Posterior cingulate gyrus (tissue), 11 donors: ENCODE measurements at places on chromosomes 11 and 22.

- no peak for DNase-seq
These were observed 46.0 kb upstream of the OR9Q1 start for GRCh38 chr11:57977709-57978108.

GRCh38 chr11:43853781-43854180 is 26.9 kb upstream of the ALKBH3 start:
- DNase-seq, result no peak

GRCh38 chr11:1922481-1923081 is 3.1 kb downstream of the TNNT3 start:
- DNase-seq, result peak; percentile 64

DNA sequence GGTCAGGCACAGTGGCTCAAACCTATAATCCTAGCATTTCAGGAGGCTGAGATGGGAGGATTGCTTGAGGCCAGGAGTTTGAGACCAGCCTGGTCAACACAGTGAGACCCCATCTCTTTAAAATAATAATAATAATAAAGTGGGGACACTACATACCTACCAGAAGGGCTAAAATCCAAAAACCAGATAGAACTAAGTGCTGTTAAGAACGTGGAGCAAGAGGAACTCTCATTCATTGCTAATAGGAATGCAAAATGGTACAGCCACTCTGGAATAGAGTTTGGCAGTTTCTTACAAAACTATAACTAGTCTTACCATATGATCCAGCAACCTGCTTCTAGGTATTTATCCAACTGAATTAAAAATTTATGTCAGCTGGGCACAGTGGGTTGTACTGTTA is 9.6 kb downstream of the CKAP5 start:
- no peak for DNase-seq

DNA sequence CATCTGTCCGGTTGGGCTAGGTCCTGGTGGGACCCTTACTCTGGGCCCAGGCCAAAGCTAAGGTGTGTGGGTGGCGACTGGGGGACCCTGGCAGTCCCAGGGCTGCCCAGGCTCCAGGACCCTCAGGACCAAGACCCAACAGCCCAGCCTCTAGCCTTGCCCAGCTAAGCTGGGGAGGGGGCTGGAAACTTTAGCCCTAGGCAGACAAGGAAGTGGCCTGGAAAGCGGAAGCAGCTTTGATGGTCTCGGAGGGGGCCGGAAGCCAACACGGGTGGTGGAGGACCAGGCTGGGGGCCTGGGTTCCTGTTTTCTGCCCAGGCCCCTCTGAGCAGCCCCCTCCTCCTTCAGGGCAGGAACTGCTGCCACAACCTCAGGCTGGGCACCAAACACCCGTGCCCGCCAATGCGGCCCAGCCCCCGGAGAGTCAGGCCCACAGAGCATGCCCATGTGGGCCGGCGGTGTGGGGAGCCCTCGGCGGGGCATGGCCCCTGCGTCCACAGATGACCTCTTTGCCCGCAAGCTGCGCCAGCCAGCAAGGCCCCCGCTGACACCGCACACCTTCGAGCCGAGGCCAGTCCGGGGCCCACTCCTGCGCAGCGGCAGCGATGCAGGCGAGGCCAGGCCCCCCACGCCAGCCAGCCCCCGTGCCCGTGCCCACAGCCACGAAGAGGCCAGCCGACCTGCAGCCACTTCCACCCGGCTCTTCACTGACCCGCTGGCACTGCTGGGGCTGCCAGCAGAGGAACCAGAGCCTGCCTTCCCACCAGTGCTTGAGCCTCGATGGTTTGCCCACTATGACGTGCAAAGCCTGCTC is 2.8 kb downstream of the SIPA1 start:
- DNase-seq, result peak; percentile 46

GRCh38 chr11:124302347-124303125 is 11.2 kb downstream of the OR8D1 start:
- DNase-seq, result no peak

- DNase-seq, result no peak
These were observed 105.2 kb downstream of the PPP6R3 start for GRCh38 chr11:68565768-68566167.

GRCh38 chr11:26330262-26330661 is 1.7 kb upstream of the ANO3 start:
- DNase-seq, result no peak

- DNase-seq, result no peak
These were observed 96.9 kb upstream of the RTL6 start for GRCh38 chr22:44594951-44595350.

DNA sequence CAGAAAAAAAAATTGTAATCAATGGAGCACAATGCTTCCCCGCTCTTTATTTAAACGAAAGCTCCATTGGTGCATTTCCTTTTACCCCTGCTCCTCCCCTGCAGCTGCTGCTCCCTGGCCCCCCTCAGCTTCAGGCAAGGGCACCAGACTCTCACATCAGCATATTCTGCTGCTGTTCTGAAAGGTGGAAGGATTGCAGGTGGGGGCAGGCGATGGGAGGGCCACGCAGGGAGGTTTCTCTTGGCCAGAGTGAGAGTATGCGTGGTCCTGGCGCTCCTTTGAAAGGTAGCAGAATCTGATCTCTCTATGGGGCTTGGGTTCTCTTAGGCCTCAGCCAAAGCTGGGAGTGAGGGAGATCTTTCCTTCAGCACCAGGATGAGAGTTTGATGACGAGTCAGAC is 240.9 kb upstream of the CADM1 start:
- no peak for DNase-seq

GRCh38 chr22:35257002-35257320 is 332 bp upstream of the HMGXB4 start:
- DNase-seq, result no peak

DNA sequence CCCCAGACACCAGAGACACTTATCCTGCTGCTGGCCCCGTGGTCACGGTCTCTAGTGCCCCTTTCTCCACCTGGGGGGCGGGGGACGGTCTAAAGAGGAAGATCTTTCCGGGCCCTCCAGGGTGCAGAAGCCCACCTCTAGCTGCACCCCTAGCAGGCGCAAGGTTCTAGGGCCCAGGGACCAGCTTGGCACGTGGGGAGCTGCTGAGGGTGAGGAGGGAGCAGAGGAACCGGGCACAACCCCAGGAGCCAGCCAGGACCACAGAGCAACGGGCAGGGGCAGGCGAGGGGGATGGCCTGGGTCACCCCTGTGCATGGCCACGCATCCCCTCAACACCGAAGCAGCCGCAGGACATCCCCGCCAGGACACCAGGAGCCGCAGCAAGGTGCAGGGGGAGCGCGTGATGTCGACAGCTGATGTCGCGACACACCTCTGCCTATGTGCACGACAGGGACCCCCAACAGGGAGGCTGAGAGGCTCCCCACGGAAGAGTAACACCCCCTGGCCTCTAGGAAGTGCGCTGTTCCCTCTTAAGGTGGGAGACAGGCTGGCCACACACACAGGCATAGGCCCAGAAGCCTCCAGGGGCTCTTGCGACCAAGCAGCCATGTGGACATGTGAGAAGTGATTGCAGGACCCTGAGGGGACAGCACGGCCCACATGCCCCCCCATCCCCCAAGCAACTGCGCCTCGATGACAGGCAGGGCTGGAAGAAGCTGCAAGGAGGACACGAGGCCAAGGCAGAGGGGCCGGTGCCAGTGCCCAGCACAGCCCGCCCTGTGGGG is 5.1 kb downstream of the LRFN4 start:
- no peak for DNase-seq

DNA sequence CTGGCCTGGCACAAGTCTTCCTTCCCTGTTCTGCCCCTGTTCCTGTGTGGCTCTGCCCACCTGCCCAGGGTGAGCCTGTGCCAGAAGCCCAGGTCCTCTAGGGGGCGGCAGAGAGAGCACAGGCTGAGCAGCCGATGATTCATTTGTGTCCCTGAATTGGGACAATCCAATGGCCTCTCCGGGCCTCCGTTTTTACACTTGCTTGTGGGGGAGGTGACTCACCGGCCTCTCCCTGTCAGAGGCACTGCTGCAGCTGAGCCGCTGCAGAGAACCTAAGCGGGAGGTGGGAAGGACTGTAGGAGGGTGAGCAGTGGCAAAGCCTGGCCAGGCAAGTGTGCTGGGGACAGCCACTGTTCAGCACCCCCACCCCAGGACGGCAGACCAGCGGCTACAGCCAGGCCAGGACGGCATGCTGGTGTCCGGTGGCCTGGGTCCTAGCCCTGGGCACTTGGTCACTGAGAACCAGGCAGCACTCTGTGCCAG is 65.2 kb upstream of the LMO1 start:
- peak; percentile 73 for DNase-seq

- no peak for DNase-seq
These were observed 102.8 kb downstream of the CEP164 start for GRCh38 chr11:117430293-117430955.

- no peak for DNase-seq
These were observed 977 bp upstream of the PGGHG start for GRCh38 chr11:287821-288477.

DNA sequence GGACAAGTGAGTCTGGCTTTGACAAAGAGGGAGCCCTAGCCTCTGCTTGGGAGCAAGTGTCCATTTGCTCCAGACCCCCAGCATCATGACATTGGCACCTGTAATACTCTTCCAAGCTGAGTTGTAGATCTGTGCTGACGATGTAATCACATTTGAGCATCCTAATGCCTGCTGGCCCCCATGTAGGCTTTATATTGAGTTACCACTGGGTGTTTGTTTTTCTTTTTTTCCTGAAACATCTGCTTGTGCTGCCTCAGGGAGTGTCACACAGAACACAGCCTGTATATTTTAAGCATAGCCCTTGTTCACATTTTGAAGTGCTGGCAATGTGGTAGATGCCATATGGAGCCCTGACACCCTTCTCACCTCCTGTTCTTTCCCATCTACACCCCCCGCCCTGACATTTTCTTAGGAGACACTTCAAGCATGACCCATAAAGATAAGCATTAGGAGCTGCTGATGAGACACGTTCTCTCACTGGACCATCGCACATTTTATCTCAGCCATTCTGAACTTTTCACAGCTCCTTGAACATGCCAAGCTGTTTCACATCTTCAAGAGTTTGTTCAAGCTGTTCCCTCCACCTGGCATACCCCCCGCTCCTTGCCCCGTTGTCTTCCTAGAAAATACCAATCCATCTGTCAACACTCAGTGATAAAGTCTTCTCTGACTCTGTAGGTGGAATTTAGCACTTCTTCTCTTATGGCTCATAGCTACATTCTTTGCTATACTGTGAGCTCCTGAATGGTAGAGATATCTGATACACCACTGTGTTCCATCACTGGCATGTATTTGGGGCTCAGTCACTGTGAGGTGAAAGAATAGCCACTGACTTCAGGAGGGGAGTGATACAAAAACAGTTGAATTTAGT is 128.7 kb downstream of the TRIM44 start:
- DNase-seq, result no peak

DNA sequence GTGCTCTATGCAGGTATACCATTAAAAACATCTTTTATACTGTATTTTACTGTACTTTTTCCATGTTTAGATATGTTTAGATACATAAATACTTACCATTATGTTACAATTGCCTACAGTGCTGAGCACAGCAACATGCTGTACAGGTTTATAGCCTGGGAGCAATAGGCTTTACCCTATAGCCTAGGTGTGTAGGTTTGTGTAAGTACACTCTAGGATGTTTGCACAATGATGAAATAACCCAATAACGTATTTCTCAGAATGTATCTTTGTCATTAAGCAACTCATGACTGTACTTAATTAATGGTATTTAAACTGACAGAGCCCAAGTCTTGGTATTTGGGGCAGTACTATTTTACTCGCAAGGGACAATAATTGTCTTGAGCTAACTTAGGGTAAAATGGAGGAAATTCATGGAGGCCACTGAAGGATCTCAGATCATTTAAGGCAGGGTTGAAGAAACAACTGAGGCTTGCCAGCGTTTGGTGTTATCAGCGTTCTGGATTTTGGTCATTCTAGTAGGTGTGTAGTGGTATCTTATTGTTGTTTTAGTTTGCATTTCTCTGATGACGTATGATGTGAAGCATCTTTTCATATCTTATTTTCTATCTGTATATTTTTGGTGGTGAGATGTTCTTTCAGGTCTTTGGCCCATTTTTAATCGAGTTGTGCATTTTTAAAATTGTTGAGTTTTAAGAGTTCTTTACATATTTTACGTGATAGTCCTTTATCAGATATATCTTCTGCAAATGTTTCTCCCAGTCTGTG is 42.4 kb downstream of the ADAMTS15 start:
- DNase-seq, result no peak

DNA sequence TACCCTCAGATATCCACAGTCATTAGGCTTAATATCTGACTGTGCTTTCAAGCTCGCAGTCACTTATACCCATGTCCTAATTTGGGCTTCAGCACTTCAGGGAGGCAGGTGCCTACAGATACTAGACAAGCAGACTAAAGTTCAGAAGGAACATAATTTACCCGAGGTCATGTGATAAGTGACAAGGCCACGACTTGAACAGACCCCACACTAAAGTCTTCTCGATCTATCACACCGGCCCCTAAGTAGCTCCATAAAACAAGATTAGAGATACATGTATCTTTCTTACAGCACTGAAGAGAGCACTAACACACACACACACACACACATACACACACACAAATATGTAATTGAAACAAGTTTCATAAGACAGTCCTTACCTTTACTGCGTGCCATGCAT is 32.6 kb downstream of the TOM1 start:
- DNase-seq, result no peak

GRCh38 chr11:14687943-14688627 is 44.5 kb downstream of the PDE3B start:
- DNase-seq, result no peak

DNA sequence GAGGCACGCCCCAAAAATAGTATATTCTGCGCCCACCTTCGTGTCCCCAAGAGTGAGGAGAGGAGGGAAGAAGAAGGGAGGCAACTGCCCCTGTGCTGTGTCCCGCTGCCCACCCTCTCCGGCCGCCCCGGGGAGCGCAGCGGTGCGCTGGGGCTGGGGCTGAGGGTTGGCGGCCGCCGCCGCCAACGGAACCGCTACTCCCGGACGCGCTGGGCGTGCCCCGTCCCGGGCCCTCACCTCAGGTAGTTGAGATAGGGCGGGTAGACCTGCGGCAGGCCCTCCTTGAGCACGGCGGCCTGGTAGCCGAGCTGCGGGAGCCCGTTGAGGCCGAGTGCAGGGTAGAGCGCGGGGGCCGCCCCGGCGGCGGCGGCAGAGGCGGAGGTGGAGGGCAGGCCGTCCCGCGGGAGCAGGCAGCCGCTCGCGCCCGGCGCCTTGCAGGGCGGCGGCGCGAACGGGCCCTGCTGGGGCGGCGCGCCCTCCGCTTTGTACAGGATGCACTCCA is 2.4 kb downstream of the PGR start:
- DNase-seq, result no peak

GRCh38 chr11:66195867-66196266 is 72.6 kb upstream of the RAB1B start:
- no peak for DNase-seq

GRCh38 chr11:23359297-23359696 is 499.0 kb upstream of the CCDC179 start:
- no peak for DNase-seq
